CD4-positive, alpha-beta T cell (primary cell): ENCODE measurements at places on chromosomes 1 and 21.

DNA sequence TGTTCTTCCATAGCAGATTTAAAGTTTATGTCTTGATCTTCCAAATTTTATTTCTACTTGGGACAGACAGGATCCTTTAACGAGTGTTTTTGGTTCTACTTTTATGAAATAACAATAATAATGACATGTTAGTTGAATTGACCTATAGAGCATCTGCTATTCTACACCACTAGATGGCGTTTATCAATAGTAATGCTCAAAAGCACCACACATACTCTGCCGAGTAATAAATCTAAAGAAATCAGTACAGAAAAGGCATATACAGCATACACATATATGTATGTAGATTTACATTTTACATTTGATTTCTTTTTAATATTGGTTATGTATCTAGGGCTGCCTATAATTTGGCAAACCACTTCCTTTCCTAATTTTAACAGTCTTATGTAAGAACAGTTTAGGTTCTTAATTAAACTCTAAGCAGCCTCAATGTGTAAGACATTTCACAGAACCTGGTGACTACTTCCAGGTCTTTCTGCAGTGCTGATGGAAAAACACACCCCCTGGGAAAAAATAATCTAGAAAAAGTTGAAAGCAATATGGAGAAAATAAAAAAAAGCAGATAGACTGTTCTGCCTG, 5.9 kb upstream of the SIPA1L2 start:
- H3K27me3 ChIP-seq, result peaks cover 5% of the 10 kb centered on the region
- H3K27ac ChIP-seq, result no peak overlapping the region
- H3K36me3 ChIP-seq, result no peaks in the 10 kb centered on the region
- H3K4me3 ChIP-seq, result no peak overlapping the region
- H3K4me1 ChIP-seq, result peaks cover 5% of the 10 kb centered on the region

GRCh38 chr1:227987181-227987580, 19.6 kb upstream of the WNT3A start:
- no peaks in the 10 kb centered on the region for H3K36me3 ChIP-seq
- H3K4me3 ChIP-seq, result no peak overlapping the region
- DNase-seq, result no peak
- H3K27ac ChIP-seq, result no peak overlapping the region

DNA sequence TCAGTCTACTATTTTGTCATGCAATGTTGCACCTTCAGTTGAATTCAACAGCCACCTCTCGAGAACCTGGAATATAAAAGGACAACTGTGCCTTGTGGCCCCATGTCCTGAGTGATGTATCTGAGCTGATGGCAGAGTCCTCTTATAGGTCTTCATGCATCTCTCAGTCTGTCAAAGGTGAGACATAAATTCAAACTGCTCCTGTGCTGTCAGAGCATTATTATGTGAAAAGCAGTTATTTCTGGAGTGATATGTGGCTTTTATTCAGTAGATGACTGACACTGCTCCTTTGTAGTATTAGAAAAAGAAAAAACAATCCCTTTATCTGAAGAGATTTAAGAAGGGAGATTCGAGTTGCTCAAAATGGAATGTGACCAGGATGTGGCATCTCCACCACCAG, 8.4 kb downstream of the S100A10 start:
- no peak overlapping the region for H3K4me3 ChIP-seq
- peaks cover 56% of the 10 kb centered on the region for H3K36me3 ChIP-seq
- peaks cover 38% of the 10 kb centered on the region for H3K4me1 ChIP-seq
- no peak for DNase-seq
- no peak overlapping the region for H3K27ac ChIP-seq

GRCh38 chr1:230631477-230631876, 10.8 kb upstream of the COG2 start:
- H3K4me3 ChIP-seq, result no peak overlapping the region
- H3K36me3 ChIP-seq, result no peaks in the 10 kb centered on the region
- no peaks in the 10 kb centered on the region for H3K4me1 ChIP-seq
- peaks cover 2% of the 10 kb centered on the region for H3K27me3 ChIP-seq
- DNase-seq, result no peak
- no peak overlapping the region for H3K27ac ChIP-seq

GRCh38 chr1:60958001-60958400, 124.4 kb upstream of the NFIA start:
- H3K27me3 ChIP-seq, result no peaks in the 10 kb centered on the region
- H3K36me3 ChIP-seq, result no peaks in the 10 kb centered on the region
- no peak overlapping the region for H3K4me3 ChIP-seq
- H3K27ac ChIP-seq, result no peak overlapping the region
- H3K4me1 ChIP-seq, result no peaks in the 10 kb centered on the region

DNA sequence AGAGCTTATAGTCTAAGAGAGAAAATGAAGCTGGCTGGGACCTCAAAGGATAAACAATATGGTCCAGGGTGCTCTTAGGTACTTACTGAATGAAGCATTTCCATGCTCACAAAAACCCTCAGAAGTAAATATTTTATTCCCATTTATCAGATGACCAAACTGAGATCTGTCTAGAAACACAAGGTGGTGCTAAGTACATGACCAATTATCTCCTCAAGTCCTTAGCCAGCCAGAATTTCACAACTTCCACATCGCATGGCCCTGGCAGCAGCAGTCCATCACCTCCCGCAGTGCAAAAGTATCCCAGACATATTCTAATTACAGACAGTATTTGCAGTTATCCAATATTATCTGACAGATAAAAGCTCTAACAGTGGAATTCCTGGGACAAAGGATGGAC, 321.7 kb upstream of the PROX1 start:
- H3K4me3 ChIP-seq, result no peak overlapping the region
- DNase-seq, result no peak
- H3K4me1 ChIP-seq, result peaks cover 13% of the 10 kb centered on the region
- no peaks in the 10 kb centered on the region for H3K36me3 ChIP-seq
- H3K27me3 ChIP-seq, result no peaks in the 10 kb centered on the region

DNA sequence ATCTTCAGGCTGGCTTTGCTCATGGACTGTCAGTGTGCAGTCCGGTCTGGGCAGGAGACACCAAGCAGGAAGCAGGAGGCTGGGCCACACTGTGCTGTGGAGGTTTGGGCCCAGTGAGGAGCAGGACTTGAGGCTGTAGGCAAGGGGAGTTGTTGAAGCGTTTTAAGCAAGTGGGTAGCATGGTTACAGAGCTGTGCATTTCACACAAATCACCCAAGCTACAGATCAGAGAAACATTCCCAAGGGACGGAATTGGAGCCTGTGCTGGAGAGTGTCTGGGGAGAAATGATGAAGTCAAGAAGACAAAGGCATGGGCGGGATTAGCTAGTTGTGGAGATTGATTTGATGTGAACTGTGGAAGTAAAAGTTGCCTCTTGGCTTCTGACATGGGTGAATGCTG, 60.9 kb downstream of the KIF21B start:
- no peak for DNase-seq
